ENCODE measurements at places on chromosomes 5 and 9. TPM values are rescaled to one million over a fixed set of nuclear protein-coding genes. Genes with fewer than 3 reads are reported as not detected.

PRRX2 gene
- not detected for total RNA-seq

TTF1 gene
- 13.3 TPM for total RNA-seq

DDX4 gene
- not detected for total RNA-seq

PSAT1 gene
- total RNA-seq = 98.3 TPM

PCDHGA12 gene
- 0.13 TPM for total RNA-seq

DNA sequence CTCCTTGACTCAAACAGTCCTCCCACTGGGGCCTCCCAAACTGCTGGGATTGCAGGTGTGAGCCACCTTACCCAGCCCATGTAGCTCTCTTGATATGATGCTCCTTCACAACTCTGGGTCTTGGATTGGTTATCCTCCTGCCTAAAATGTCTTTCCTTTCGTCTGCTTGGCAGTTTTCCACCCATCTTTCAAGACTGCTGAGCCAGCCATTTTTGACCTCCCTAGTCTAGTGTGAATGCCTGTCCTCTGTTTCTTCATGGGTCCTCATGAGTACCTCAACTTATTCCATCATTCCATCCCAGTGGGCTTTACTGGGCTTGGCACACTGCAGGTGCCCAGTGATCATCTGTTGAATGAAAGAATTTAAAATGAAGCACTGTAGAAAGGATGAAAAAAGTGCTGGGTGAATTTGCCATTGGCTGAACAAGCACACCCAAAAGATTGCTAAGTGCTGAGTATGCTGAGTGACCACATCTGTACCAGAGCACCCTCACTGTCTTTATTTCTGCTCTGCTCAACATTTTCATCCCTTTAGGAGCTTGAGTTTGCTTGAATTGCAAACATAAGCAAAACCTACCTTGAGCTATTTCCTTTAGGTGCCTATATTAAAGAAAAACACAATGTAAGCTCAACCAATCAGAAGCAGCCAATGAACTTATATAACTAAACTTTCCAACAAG lies 84.8 kb upstream of the FAM169A start:
- no peak for DNase-seq
- no peak overlapping the region for H3K4me3 ChIP-seq
- no peaks in the 10 kb centered on the region for H3K4me1 ChIP-seq
- H3K36me3 ChIP-seq = no peaks in the 10 kb centered on the region
- no peak overlapping the region for H3K27ac ChIP-seq

- H3K27ac ChIP-seq = no peak overlapping the region
- no peaks in the 10 kb centered on the region for H3K4me1 ChIP-seq
- DNase-seq = peak; percentile 37
- no peaks in the 10 kb centered on the region for H3K36me3 ChIP-seq
- no peaks in the 10 kb centered on the region for H3K27me3 ChIP-seq
- no peak overlapping the region for H3K4me3 ChIP-seq
Measured at GRCh38 chr9:6667633-6668280, 22.2 kb upstream of the GLDC start.

DNA sequence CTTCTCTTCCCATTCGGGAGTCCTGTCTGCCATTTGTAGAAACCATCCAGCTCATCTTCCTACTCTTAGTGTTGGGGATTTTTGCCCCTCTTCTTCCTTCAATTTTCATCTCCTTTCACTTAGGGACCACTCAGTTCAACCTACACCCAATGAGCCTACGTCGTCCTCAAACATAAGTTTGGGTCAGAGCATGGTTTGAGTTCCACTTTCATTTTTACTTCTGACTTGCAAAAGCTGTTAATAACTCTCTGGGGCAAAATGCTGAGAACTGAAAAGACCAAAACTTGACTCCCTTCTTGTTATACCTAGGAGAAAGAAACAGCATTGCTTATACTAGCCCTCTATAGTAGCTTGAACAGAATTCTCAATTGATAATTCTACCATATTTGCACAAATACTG lies 381.5 kb upstream of the MPDZ start:
- H3K27ac ChIP-seq = no peak overlapping the region
- H3K36me3 ChIP-seq = no peaks in the 10 kb centered on the region
- DNase-seq = no peak

DNA sequence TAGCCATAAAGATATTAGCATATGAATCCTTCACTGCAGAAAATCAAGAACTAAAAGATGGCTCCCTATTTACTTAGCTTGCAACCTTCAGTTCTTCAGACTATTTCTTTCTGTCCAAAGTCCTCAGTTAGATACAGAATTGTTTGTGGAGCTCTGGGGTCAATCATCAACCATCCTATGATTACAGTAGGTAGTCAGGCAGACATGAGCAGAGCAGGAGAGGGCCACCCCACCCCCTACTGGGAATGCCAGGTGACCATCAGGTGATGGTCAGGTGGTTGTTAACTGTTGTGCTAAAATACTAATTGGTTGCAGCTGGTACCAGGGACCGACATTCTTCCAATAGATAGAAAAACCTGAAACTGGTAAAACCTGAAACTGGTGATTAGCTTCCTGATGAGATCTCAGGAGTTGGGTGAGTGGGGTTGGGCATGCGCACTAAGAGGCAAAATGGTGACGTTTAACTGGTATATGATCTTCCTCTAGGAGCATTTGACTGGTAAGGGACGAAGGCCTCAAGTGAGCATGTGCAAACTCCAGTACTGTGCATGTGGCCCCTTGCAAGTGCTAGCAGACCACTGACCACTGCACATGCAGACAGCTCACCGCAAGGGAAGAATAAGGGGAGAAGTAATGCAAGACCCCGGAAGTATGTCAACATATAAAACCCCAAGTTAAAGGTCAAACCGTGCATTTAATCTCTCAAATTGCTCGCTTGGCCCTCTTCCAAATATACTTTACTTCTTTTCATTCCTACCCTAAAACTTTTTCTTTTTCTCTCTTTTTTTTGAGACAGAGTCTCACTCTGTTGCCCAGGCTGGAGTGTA lies 13.6 kb downstream of the C9orf57 start:
- no peak overlapping the region for H3K4me3 ChIP-seq
- H3K27me3 ChIP-seq = no peaks in the 10 kb centered on the region
- H3K4me1 ChIP-seq = no peaks in the 10 kb centered on the region
- DNase-seq = no peak

DNA sequence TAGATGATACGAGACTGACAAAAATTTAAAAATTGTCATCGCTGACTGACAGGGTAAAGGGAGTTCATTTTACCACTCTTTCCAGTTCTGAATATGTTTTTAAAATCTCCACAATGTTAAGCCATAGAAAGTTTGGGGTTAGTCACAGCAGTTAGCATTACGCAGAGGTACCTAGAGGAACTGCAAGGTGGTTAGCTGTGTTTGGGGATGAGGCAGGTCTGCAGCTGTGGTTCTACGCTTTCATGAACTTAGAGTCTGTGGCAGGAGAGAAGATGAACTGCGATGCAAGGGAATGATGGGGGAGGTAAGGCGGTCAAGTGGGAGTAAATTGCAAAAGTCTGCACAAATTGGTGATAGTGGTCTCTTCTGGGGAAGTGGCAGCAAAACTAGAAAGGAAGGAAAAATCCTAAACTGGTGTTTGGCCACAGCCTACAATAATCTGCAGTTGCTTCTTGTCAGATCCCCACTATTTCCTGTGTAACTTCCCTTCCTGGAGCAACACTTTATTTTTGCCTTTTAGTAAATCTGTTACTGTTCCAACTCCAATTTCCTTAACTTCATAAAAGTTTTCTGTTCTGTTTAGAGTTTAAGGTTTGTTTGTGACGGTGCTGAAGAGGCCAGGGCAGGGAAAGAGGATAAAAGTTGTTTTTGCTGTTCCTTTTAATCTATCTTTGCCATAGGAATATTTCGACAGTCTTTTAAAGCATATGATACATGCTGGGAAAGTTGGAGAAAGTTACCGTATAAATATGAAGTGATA lies 38.6 kb upstream of the SNX2 start:
- H3K27me3 ChIP-seq = peaks cover 4% of the 10 kb centered on the region
- H3K27ac ChIP-seq = no peak overlapping the region
- no peak for DNase-seq

GRCh38 chr5:69343083-69343482 lies 10.5 kb upstream of the CCDC125 start:
- H3K4me1 ChIP-seq = no peaks in the 10 kb centered on the region

DNA sequence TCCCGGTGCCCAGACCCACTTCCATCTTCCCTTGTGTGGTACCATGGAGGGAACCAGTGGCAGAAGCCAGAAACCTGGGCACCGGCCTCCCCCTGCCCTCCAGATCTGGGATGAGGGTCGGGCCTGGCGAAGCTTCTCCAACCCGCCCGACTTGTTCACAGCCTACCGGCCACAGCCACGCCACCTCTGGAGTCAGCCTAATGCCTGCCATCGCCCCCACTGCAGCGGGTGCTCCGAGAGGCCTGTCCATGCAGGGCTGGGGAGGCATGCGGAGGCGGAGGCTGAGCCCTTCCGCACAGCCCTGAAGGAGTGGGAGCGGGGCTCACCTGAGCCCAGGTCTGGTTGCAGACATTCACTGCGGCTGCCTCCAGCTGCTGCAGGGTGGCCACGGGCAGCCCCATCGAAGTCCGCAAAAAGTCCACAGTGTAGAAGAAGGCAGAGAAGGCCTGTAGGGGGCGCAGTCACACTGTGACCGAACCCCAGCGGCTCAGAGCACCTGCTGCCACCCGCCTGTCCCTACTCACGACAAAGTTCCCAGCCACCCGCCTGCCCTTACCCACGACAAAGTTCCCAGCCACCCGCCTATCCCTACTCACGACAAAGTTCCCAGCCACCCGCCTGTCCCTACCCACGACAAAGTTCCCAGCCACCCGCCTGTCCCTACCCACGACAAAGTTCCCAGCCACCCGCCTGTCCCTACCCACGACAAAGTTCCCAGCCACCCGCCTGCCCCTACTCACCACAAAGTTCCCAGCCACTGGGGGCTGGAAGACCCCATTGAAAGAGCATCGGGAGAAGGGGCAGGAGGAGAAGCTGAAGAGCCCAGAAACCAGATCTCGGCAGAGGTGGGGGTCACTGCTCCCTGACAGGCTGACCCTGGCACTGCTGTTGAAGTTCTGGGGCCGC lies 3.8 kb upstream of the NPDC1 start:
- H3K27ac ChIP-seq = no peak overlapping the region
- no peak overlapping the region for H3K4me3 ChIP-seq
- peak; percentile 85 for DNase-seq
- peaks cover 76% of the 10 kb centered on the region for H3K4me1 ChIP-seq

GRCh38 chr5:5063533-5063953 lies 76.6 kb upstream of the ADAMTS16 start:
- H3K27me3 ChIP-seq = no peaks in the 10 kb centered on the region
- no peak overlapping the region for H3K4me3 ChIP-seq
- DNase-seq = no peak
- no peak overlapping the region for H3K27ac ChIP-seq

DNA sequence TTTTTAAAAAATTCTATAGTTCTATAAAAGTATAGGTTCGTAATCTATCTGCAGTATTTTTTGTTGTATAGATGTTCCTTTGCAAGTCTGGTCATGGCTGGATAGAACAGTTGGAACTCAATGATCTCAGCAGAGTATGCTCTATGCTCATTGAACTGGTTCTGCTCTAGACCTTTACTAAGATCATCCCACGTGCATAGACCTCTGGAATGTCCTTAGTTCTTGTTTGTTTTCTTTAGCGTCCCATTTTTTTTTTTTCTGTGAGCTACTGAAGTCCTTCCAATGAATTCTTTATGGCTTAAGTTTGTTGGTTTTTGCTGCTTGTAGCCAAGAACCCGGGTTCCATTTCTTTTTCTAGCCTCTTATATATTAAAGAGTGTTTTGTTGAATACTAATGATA lies 3.5 kb downstream of the TMEM38B start:
- no peak for DNase-seq
- no peaks in the 10 kb centered on the region for H3K27me3 ChIP-seq
- H3K4me1 ChIP-seq = peaks cover 8% of the 10 kb centered on the region
- no peak overlapping the region for H3K4me3 ChIP-seq
- peak overlapping the region; percentile 51 for H3K27ac ChIP-seq

DNA sequence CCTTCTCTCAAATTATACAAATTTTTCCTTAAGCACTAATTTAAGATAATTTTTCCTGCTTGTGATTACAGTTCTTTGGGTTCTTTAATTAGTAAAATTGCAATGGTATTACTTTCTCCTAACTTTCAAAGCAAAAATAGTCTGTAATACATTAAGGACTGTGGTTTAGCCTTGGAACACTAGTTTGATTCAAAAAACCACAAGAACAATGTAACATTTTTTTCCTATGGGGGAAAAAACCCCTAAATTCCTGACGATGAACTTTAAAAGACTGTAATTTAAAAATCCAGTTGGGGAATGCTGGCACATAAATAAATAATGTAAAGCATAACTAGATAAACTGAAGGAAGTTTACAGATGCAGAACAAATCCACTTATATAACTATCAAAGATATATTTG lies 65.3 kb downstream of the CDC14B start:
- H3K4me3 ChIP-seq = no peak overlapping the region
- no peak for DNase-seq
- no peaks in the 10 kb centered on the region for H3K27me3 ChIP-seq
- no peak overlapping the region for H3K27ac ChIP-seq

DNA sequence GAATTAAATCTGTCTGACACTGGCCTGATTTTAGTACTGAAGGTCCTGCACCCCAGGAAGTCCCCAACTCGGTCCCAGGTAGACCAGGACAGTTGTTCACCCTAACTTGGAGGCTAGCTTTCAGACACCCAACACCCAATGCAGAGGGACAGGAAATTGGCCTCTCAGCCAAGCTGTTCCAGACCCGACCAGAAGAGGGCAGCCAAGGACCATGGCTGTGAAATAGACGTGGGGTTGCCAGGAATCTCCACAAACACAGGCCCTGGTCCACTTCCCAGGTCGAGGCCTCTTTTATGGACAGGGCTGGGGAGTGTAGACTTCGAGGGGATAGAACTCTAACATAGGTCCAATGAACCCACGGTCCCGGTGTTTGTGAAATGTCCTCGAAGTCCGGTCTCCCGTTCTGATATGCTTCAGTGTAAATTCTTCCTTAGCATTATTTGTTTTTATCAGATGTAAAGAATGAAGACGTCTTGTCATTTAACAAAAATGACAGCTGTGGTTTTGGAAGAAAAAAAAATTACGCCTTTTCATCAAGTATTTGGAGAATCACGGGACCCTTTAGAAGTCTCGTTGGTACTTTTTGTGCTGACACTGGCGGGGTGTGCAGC lies 260.3 kb upstream of the ADAMTS16 start:
- peaks cover 3% of the 10 kb centered on the region for H3K4me1 ChIP-seq
- H3K27ac ChIP-seq = no peak overlapping the region
- DNase-seq = peak; percentile 75
- no peak overlapping the region for H3K4me3 ChIP-seq

GRCh38 chr9:130544364-130544763 lies 35.0 kb upstream of the FUBP3 start:
- H3K4me3 ChIP-seq = no peak overlapping the region
- DNase-seq = no peak
- no peak overlapping the region for H3K27ac ChIP-seq
- no peaks in the 10 kb centered on the region for H3K27me3 ChIP-seq
